ENCODE measurements at places on chromosomes 7 and 10. TPM values are rescaled to one million over a fixed set of nuclear protein-coding genes. Genes with fewer than 3 reads are reported as not detected.

C10orf67 gene
- 0.17 TPM for total RNA-seq

SLC35G1 gene
- total RNA-seq = 13.9 TPM

AGBL3 gene
- 2.4 TPM for total RNA-seq

LIPN gene
- 0.24 TPM for total RNA-seq

RAMP3 gene
- total RNA-seq = 0.70 TPM

POMZP3 gene
- total RNA-seq = 8.9 TPM

PRSS2 gene
- total RNA-seq = 20.4 TPM

STYXL1 gene
- 45.9 TPM for total RNA-seq

MYO1G gene
- total RNA-seq = 0.53 TPM

SLC26A3 gene
- total RNA-seq = 4.7 TPM

CPN1 gene
- 0.52 TPM for total RNA-seq

KLLN gene
- total RNA-seq = 2.2 TPM

GPR15LG gene
- 0.70 TPM for total RNA-seq

PTPRN2 gene
- 16.2 TPM for total RNA-seq

MACC1 gene
- total RNA-seq = 27.8 TPM

TACR2 gene
- total RNA-seq = not detected

PALD1 gene
- total RNA-seq = 9.6 TPM

PDE6C gene
- not detected for total RNA-seq

ELMO1 gene
- 29.4 TPM for total RNA-seq

GALNT17 gene
- total RNA-seq = 21.9 TPM

TBXAS1 gene
- total RNA-seq = 4.2 TPM

GNGT1 gene
- not detected for total RNA-seq

ZNF32 gene
- 41.8 TPM for total RNA-seq

Data from type B pancreatic cell (in vitro differentiated cells).